ENCODE measurements at places on chromosomes 7 and 10.
A peak's percentile ranks its signal among the peaks of the same experiment; 100 is the strongest.

DNA sequence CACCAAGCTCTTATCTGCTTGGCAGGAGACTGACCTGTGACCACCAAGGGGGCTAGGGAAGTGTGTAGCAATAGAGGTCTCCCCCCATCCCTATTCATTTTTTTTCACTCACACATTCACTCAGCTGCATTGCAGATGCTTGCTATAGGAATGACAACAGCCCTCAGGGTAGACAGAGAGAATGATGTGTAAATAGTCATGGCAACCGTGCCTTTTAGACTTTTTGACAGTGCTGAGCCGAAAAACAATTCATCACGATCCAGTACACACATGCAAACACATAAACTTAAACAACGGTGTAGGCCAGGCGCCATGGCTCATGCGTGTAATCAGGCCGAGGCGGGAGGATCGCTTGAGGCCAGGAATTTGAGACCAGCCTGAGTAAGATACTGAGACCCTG lies 7.6 kb upstream of the ELN start:
- DNase-seq, result no peak

DNA sequence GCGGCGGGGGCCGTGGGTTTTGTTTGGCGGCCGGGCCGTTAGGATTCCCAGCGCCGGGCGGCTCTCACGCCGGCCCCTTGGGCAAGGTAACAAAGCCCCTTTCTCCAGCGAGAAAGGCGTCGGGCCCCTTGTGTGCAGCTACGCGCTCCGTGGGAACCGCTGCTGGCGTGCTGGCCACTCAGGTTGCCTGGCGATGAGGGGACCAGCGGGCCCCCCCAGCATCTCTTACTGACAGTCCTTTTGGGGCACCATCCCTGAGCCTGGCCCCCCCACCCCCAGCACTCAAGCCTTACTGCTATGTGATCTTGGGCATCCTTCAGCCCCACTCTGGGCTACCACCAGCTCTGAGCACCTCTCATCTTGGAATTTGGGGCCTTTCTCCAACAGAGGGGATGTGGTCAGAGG lies 1.8 kb downstream of the LFNG start:
- DNase-seq, result no peak

DNA sequence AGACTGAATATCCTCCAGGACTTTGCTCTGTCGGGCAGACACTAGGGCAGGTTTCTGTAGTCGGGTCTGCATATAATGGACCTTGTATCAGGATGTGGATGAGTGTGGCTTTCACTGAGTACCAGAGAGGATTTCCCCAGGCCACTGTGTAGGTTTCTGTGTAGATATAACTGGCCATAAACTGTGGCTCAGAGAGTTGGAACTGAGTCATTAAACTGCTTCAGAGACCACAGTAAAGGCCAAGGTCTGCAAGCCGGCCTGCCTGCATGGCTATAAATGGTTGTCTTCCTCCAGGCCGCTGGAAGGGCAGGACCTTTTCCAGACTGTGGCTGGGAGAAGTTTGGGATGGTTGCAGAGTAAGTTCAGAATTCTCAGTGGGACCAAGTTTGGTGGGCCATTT lies 16.9 kb downstream of the ZNF92 start:
- no peak for DNase-seq

- DNase-seq, result peak; percentile 45
Observed at GRCh38 chr7:137110535-137110934, 233.0 kb downstream of the PTN start.

- DNase-seq, result no peak
Observed at GRCh38 chr7:38671911-38672905, 41.0 kb upstream of the AMPH start.

- no peak for DNase-seq
Observed at GRCh38 chr7:6161463-6162330, 110.7 kb downstream of the CYTH3 start.

- peak; percentile 55 for DNase-seq
Observed at GRCh38 chr10:105973360-105973759, 1191.1 kb downstream of the SORCS1 start.

- DNase-seq, result peak; percentile 34
Observed at GRCh38 chr7:13181216-13181615, 493.8 kb downstream of the ARL4A start.

GRCh38 chr7:27520815-27521790 lies 141.6 kb downstream of the HIBADH start:
- peak; percentile 71 for DNase-seq

DNA sequence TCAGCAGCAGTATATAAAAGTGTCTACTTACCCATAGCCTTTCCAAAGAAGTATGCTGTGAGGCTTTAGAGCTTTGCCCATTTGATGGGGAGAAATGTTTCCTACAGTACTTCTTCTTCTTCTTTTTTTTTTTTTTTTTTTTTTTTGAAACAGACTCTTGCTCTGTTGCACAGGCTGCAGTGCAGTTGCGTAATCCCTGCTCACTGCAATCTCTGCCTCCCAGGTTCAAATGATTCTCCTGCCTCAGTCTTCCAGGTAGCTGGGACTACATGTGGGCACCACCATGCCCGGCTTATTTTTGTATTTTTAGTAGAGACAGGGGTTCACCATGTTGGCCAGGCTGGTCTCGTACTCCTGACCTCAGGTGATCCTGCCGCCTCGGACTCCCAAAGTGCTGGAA lies 101.7 kb upstream of the TMEM26 start:
- no peak for DNase-seq

- no peak for DNase-seq
Observed at GRCh38 chr10:17041626-17042520, 87.7 kb downstream of the CUBN start.

GRCh38 chr10:61684894-61685507 lies 22.3 kb downstream of the CABCOCO1 start:
- DNase-seq, result no peak

DNA sequence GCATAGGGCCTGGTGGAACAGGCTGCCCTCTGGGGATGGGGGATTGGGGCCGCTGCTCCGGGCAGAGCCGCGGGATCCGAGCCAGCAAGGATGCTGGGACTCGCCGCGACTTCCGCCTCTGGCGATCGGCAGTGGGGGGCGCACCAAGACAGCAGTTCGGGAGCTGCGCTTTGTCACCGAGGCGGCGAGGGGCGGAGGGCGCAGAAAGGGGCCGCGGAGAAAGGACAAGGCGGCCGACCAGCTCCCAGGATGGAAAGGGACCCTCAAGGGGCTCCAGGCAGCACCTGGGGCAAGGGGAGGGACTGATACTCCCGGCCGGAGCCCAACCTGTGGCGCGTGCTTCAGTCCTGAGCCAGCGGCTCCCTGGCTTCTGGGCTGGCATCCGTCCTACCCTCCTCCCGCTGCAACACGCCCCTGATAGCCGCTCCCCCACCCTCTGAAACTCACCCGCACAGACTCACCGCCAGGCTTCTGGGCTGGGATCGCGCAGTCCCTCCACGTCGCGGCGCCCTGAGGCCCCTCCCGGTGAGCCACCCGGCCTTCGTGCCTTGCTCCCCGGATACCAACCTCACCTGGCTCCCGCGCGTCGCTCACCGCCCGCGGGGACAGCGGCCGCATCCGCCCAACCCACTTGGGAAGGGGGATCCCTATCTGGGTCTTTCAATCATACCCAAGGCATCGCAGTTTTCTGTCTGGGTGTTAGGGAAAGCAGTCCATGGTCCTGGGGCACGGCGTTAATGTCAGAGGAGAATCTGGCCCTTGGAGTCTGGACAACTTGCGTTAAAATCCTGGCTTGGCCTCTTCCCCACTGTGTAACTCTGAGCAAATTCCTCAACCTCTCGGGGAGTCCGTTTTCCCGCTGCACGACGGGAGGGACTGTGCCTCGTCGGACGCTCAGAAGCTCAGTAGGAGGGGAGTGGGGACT lies 7.0 kb upstream of the EVX1 start:
- no peak for DNase-seq

GRCh38 chr7:84624527-84624926 lies 429.9 kb upstream of the SEMA3A start:
- peak; percentile 18 for DNase-seq

DNA sequence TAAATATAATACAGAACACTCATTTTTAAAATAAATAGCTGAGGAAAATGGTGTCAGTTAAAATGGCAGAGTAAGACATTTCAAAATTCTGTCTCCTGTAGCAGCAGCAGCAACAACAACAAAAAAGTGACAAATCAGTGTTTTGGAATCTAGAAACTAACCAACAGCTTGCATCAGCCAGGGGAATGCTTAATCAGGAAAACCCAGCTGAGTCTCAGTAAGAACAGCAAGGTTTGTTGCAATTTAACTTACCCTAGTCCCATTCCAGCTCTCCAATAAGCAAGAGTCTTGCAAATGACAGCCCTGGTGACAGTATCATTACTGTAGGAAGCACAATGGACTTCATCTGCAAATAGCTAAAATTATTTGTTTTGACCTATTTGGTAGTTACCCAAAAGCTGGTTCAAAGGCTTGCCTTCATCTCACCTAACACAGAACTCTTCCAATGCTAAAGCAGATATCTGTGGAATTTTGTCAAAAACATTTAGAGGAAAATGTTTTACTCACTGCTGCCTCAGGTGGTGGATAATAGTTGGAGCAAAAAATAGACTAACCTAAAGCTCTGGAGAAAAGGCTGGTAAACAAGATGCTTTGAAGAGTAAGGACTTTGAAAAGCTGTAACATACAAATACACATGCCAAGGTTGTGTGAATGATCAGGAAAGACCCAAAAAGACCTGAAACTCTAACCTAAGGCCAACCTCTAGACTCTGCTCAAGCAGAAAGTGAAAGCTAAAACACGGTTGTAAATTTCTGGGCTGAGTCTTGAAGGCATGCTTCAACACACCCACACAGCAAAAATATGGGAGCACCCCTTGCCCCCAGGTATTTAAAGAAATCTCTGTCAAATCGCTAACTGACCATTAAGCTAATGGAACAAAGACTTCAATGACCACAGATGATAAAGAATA lies 9.9 kb upstream of the ARHGAP22 start:
- peak; percentile 79 for DNase-seq

GRCh38 chr10:27158421-27158820 lies 3.3 kb downstream of the MASTL start:
- no peak for DNase-seq

GRCh38 chr7:70614237-70615045 lies 517.5 kb upstream of the GALNT17 start:
- DNase-seq, result peak; percentile 36

GRCh38 chr10:4804465-4804864 lies 21.5 kb upstream of the AKR1E2 start:
- peak; percentile 53 for DNase-seq

GRCh38 chr10:8990280-8990987 lies 935.9 kb downstream of the GATA3 start:
- no peak for DNase-seq

DNA sequence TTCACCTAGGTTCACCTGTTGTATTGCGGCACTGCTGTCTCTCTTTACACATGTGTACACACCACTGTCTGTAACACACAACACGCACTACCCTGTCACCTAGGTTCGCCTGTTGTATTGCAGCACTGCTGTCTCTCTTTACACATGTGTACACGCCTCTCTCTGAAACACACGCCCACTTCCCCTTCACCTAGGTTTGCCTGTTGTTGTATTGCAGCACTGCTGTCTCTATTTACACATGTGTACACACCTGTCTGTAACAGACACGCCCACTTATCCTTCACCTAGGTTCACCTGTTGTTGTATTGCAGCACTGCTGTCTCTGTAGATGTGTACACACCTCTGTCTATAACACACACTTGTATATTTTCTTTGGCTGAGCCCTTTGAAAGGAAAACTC lies 51.5 kb downstream of the WDR37 start:
- DNase-seq, result no peak

DNA sequence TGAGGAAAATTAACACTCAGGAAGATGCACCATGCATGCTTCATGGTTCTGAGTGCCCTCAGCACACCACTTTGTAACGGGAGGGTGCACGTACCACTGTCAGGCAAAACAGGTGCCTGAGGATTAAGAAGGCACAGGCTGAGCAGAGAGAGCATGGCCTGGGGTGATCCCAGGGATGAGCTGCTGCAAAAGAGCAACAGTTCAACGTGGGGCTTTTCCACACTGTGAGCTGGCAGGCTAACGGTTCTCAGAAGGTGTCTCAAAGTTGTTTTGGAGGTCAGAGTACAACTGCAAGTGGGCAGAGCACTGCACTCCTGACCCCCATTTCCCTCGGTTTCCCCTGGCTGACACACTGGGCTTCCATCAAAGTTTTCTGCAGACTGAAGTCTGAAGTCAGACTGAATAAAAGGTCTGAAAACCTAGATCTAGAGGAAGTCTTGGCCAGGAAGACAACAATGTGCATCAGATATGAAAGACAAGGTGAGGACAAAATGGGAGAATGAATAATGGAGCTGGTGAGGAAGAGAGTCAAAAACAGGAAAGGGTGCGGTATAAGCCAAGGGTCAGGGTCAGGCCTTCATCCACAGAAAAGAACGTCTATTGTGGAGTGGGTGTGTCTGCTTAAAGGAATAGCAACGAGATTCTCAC lies 20.5 kb downstream of the ZNF438 start:
- no peak for DNase-seq

DNA sequence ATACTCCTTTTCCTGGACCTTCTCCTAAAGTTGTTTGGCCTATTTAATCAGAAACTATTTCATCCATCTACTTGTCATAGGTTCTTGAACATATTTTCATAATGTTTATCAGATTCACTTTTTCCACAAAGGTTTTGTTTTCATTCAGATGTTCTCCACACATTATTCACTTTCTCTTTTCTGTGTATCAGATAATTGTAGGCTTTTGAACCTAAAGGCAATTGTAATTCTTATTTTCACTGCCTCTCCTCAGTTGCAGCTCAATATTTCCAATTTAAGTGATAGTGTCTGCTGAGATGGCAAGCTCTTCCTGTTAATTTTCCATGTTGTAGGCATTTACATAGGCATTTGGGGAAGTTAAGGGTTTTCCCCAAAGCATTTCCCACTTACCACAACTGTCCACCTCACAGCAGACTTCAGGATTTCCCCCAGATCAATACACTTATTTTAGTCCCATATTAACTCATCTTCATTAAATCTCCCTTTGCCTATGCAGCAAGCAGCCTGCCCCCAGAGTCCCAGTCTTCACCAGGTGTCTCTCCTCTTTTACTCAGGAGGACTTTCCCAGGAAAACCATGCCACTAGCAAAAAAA lies 12.3 kb upstream of the IKZF1 start:
- no peak for DNase-seq

DNA sequence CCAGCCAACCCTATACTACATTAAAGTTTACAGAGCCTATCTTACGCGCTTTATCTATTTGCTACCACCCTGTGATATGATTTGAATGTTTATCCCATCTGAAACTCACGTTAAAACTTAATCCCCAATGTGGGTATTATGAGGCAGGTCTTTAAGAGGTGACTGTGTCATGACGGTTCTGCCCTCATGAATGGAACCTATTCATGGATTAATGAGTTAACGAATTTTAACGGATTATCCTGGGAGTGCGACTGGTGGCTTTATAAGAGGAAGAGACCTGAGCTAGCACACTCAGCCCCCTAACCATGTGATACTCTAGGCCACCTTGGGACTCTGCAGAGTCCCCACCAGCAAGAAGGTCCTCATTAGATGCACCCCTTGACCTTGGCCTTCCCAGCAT lies 37.8 kb downstream of the SRPK2 start:
- DNase-seq, result no peak

GRCh38 chr10:51524041-51524440 lies 175.4 kb downstream of the CSTF2T start:
- peak; percentile 59 for DNase-seq

Data from foreskin fibroblast (primary cell).